ENCODE measurements at places on chromosomes 7 and 10.

DNA sequence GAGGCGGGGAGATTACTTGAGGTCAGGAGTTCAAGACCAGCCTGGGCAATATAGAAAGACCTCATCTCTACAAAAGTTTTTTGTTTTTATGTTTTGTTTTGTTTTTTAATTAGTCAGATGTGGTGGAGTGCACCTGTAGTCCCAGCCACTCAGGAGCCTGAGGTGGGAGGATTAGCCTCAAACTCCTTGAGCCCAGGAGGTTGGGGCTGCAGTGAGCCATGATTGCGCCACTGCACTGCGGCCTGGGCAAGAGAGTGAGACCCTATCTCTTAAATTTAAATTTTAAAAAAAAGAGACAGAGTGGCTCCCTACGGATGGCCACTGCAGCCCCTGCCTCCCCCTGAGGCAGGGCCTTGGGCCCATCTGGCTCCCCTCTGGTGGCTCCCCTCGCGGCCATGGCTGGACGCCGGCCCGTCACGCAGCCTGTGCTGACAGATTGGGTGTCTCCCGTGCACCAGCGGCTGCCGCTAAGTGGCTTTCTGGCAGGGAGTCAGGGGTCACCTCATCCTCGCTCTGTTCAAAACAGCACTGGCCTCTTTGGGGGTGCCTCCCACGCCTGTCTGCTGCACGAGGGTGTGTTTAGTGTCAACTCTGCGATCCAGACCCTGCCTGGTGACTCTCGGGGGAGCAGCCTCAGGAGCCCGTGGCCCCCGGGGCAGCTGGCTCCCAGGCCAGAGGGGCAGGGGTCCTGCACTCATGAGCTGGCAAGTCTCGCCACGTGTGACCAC, 44.4 kb upstream of the ELN start:
- no peaks in the 10 kb centered on the region for H3K27me3 ChIP-seq
- no peaks in the 10 kb centered on the region for H3K4me1 ChIP-seq
- no peak overlapping the region for H3K4me3 ChIP-seq
- no peaks in the 10 kb centered on the region for H3K36me3 ChIP-seq

- no peaks in the 10 kb centered on the region for H3K36me3 ChIP-seq
- no peak overlapping the region for H3K27ac ChIP-seq
- no peak overlapping the region for H3K4me3 ChIP-seq
- no peaks in the 10 kb centered on the region for H3K4me1 ChIP-seq
These were observed 1033.8 kb downstream of the NRG3 start for GRCh38 chr10:82908751-82909150.

GRCh38 chr7:71132377-71133231, 660 bp downstream of the GALNT17 start:
- H3K36me3 ChIP-seq, result no peaks in the 10 kb centered on the region
- H3K4me1 ChIP-seq, result no peaks in the 10 kb centered on the region
- no peak overlapping the region for H3K4me3 ChIP-seq
- H3K27me3 ChIP-seq, result peaks cover 37% of the 10 kb centered on the region
- DNase-seq, result no peak
- H3K27ac ChIP-seq, result no peak overlapping the region

DNA sequence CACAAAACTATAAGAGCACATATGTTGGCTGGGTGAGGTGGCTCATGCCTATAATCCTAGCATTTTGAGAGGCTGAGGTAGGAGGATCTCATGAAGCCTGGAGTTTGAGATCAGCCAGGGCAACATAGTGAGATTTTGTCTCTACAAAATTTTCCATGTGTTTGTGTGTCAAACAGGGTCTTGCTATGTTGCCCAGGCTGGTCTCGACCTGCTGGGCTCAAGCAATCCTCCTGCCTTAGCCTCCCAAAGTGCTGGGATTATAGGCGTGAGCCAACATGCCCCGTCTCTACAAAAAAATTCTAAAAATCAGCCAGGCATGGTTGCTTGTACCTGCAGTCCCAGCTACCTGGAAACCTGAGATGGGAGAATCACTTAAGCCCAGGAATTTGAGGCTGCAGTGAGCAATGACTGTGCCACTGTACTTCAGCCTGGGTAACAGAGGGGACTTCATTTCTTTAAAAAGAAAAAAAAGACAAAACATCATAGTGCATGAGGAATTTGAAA, 28.3 kb downstream of the FZD9 start:
- no peak for DNase-seq
- no peaks in the 10 kb centered on the region for H3K4me1 ChIP-seq
- H3K36me3 ChIP-seq, result peaks cover 97% of the 10 kb centered on the region
- H3K27ac ChIP-seq, result no peak overlapping the region

- no peak overlapping the region for H3K4me3 ChIP-seq
- no peaks in the 10 kb centered on the region for H3K36me3 ChIP-seq
- no peak overlapping the region for H3K27ac ChIP-seq
- H3K27me3 ChIP-seq, result no peaks in the 10 kb centered on the region
These were observed 48.7 kb upstream of the CNTNAP2 start for GRCh38 chr7:146067880-146068279.

GRCh38 chr10:128776673-128777252, 650.5 kb upstream of the MKI67 start:
- H3K4me3 ChIP-seq, result no peak overlapping the region
- no peaks in the 10 kb centered on the region for H3K4me1 ChIP-seq
- H3K27ac ChIP-seq, result no peak overlapping the region
- H3K27me3 ChIP-seq, result peaks cover 5% of the 10 kb centered on the region

DNA sequence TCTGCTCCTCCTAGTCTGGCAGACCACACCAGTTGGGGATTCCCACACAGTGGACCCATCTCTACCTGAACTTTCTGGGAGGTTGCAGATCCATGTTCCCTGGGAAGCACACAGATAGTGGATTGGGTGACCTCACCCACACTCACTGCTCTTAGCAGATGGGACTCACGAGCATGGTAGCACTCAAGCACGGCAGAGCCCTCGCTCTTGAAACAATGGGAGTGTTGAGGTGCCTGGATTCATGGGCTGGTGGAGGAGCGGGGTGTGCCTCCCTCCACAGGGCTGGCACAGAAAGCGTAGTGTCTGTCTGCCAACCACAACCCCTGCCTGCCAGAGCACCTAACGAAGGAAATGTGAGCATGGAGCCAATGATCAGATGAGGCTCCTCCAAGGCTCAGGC, 568.0 kb downstream of the POM121L12 start:
- no peak overlapping the region for H3K27ac ChIP-seq
- no peaks in the 10 kb centered on the region for H3K27me3 ChIP-seq
- H3K4me1 ChIP-seq, result no peaks in the 10 kb centered on the region
- H3K4me3 ChIP-seq, result no peak overlapping the region
- no peaks in the 10 kb centered on the region for H3K36me3 ChIP-seq
- DNase-seq, result no peak

- DNase-seq, result no peak
- H3K4me3 ChIP-seq, result no peak overlapping the region
- H3K36me3 ChIP-seq, result no peaks in the 10 kb centered on the region
These were observed 562.6 kb upstream of the GALNT17 start for GRCh38 chr7:70569335-70569819.
